SJSA1 (cell line): ENCODE measurements at places on chromosomes 2 and 18. TPM values are rescaled to one million over a fixed set of nuclear protein-coding genes. Genes with fewer than 3 reads are reported as not detected.

Gene EVX2
- not detected in 2 replicates for total RNA-seq

Gene EVA1A
- 152 and 214 TPM in 2 replicates for total RNA-seq

DNA sequence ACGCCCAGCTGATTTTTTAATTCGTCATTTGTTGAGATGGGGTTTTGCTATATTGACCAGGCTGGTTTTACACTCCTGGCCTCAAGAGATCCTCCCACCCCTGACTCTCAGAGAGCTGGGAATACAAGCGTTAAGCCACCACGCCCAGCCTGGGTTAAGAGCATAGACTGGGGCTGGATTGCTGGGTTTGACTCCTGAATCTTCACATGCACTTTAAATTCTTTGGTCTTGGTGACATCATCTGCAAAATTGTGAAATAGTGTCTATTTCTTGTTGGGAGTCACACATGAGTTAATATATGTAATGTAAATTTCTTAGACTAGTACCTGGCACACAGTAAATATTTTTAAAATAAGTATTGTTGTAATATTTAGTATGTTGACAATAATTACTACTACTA, 257.4 kb downstream of the DOK6 start:
- DNase-seq = no peak
- H3K4me1 ChIP-seq = no peaks in the 10 kb centered on the region
- no peaks in the 10 kb centered on the region; the same call in none of the 2 replicates for H3K27me3 ChIP-seq
- H3K4me3 ChIP-seq = no peak overlapping the region

Gene ARHGAP15
- not detected in 2 replicates for total RNA-seq

Gene LHCGR
- not detected in 2 replicates for total RNA-seq

Gene ANKRD30B
- total RNA-seq = not detected in 2 replicates

Gene CXCR2
- not detected in 2 replicates for total RNA-seq

Gene PRLH
- total RNA-seq = not detected in 2 replicates

Gene NRP2
- total RNA-seq = 8.2 and 13.2 TPM in 2 replicates

Gene TET3
- 2.1 and 2.4 TPM in 2 replicates for total RNA-seq

DNA sequence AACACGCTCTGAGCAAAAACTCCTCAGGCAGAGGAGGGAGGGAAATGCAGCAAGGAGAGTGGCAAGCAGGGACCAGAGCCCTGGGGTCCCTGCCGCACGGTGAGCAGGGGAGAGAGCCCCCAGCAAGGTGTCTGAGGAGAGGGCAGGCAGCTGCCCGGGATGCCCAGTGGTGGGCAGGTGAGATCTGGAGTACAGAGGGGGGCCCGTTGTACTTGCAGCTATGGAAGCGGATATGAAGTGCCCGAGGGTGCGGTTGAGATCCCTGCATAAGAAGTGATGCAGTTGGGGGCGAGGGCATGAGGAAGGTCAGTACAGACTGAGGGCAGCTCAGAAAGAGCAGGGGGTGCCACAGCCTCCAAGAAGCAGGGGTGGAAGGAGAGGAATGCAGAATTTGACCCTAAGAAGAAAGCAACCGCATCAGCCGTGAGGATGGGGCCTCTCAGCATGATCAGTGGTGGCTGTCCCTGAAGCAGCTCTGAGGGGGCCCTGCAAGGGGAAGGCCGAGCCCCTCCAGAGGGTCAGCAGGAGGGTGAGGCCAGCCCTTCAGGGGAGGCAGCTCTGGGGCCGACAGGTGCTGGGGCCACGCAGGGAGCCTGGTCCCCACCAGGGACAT, 29.4 kb downstream of the MTERF4 start:
- no peak for DNase-seq
- peaks cover 55% of the 10 kb centered on the region for H3K36me3 ChIP-seq
- peaks cover 36% of the 10 kb centered on the region for H3K4me1 ChIP-seq
- H3K27me3 ChIP-seq = no peaks in the 10 kb centered on the region
- peak overlapping the region; percentile 69 for H3K27ac ChIP-seq

Gene EMILIN1
- total RNA-seq = 168 and 170 TPM in 2 replicates
